ENCODE measurements at places on chromosomes 12 and 14.

GRCh38 chr12:96093543-96094196 lies 58.3 kb upstream of the LTA4H start:
- DNase-seq: no peak

DNA sequence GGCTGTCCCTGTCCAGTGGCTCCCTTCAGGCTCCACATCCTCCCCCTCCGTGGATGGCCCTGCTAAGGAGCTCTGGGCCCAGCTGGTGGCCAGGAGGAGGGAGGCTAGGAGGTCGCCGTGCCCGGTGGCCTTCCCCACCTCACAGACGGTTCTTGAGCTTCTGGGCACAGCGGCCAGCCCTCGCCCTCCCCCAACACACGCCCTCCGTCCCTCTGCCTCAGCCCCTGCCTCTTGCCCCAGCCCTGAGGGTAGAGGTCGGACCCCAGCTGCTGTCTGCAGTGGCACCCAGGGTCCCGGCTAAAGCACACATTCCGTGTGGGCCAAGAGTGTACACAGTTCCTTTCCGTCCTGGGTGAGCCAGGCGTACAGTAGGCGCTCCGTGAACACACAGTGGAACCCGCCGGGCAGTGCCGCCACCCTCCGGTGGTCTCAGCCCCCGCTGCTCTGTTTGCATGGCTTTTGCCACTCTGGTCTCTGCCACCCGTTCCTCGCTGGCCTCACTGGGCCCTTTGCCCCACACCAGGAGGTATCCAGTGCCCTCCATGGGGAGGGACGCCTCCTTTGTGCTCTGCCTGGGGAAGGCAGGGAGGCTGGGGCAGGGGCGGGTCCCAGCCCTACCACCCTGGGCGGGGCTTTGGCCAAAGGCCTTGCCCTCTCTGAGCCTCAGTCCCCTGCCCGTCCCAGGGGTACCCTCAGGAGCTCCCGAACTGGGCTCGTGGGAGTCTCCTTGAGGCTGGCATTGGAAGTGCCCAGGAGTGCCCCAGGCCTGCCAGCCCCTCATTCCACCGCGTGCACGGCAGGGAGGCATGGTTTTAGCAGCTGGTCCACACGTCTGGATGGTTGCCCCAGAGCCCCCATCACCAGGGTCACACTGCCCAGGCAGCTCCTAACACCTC lies 13.0 kb downstream of the TRMT61A start:
- DNase-seq: no peak

GRCh38 chr14:100651999-100652508 lies 64.8 kb upstream of the BEGAIN start:
- DNase-seq: no peak

DNA sequence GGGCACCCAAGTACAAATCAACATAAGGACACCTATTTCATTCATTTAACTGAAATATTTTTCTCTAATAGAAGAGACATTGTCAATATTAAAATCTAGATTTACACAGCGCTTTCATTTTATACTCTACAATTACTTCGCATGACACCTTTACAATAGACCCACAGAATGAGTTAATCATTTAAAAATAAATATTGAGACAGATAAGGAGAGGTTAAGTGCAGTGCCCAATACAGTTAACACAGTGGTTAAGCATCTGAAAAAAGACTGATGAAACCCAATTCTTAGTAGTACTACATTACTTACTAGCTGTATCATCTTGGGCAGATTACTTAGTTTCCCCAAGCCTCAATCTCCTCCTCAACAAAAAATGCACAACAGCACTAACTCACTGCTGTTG lies 116.2 kb downstream of the DENND5B start:
- DNase-seq: no peak

GRCh38 chr12:82470906-82471512 lies 112.7 kb downstream of the METTL25 start:
- DNase-seq: no peak

GRCh38 chr12:132924356-132924755 lies 31.8 kb downstream of the ZNF605 start:
- no peak for DNase-seq

Measured in activated effector memory CD4-positive, alpha-beta T cell treated with Interleukin-2 at 50 U/mL for 16 hours (primary cell).